BJ (cell line): ENCODE measurements at places on chromosomes 13 and 19.
A peak's percentile ranks its signal among the peaks of the same experiment; 100 is the strongest.

- DNase-seq, result no peak
These were observed 58.6 kb upstream of the WASF3 start for GRCh38 chr13:26498656-26499601.

- DNase-seq, result no peak
These were observed 6.5 kb downstream of the RAB11B start for GRCh38 chr19:8396563-8397203.

DNA sequence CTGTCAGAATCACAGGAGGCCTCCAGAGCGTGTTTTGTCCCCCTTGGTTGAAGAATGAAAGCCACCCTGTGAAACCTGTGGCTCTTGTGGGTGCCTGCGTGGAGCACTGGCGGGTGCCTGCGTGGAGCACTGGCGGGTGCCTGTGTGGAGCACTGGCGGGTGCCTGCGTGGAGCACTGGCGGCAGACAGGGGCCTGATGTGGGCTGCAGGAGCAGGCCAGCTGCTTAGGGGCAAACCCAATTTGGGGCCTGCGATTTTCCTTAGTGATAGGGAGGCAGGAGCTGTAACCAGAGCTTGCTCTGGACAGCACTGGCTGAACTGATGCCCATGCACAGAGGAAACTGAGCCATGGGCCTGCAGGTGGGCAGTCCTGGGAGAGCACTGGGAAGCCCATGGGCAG is 24.3 kb downstream of the ARHGEF7 start:
- no peak for DNase-seq

GRCh38 chr13:40345654-40346372 is 320.6 kb downstream of the FOXO1 start:
- DNase-seq, result no peak

GRCh38 chr19:51485960-51486660 is 7.8 kb downstream of the CEACAM18 start:
- DNase-seq, result no peak

GRCh38 chr19:44608391-44608821 is 5.0 kb upstream of the IGSF23 start:
- no peak for DNase-seq

GRCh38 chr19:49400029-49400428 is 12.0 kb downstream of the KASH5 start:
- no peak for DNase-seq

DNA sequence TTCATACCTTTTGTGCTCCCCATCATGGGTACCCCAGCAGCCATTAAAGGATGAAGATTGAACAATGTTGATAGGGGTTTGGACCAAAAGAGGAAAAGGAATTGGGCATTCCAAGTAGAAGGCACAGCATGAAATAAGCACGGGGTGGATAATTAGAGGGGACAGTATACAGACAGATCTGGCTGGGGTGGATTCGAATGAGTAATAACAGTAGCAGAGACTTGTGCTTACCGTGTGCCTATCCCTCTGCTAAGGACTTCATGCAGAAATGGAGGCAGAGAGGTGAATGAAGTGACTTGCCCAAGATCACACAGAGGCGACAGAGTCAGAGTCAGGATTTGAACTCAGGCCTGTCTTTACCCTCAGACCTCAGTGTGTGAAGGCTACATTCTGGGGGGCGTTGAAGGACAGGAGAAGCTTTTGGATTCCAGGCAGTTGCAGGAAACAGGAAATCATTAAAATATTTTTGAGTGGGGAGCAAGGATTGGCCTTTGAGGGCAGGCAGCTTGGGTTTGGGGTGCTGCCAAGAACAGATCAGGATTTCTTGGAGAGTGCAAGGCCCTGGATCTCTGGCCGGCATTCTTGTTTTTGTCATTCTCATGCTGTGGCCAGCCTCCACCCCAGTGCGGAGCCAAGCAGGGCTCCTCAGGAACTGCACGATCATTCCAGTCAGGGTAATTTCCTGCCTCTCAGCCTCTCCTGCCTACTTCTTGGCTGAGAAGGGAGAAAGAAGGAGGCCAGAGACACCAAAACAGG is 18.7 kb downstream of the PAF1 start:
- peak; percentile 89 for DNase-seq

GRCh38 chr13:112056284-112056727 is 10.6 kb upstream of the SOX1 start:
- no peak for DNase-seq

- no peak for DNase-seq
These were observed 14.5 kb upstream of the DCT start for GRCh38 chr13:94494026-94494425.

DNA sequence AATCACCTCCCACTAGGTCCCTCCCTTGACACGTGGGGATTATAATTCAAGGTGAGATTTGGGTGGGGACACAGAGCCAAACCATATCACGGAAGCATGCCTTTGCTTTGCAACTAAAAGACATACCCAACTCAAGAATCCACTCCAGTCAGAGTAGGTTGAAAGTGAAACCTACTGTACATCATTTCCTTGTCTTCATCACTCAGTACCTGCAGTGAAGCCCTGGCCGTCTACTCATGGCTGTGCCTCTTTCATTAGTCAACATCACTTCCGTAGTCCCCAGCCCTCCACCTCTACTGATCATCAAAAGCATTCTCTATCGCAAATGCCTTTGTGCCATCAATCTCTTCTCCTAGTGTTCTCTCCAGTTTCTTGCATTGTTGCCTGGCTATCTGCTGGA is 343.1 kb upstream of the ARGLU1 start:
- no peak for DNase-seq

DNA sequence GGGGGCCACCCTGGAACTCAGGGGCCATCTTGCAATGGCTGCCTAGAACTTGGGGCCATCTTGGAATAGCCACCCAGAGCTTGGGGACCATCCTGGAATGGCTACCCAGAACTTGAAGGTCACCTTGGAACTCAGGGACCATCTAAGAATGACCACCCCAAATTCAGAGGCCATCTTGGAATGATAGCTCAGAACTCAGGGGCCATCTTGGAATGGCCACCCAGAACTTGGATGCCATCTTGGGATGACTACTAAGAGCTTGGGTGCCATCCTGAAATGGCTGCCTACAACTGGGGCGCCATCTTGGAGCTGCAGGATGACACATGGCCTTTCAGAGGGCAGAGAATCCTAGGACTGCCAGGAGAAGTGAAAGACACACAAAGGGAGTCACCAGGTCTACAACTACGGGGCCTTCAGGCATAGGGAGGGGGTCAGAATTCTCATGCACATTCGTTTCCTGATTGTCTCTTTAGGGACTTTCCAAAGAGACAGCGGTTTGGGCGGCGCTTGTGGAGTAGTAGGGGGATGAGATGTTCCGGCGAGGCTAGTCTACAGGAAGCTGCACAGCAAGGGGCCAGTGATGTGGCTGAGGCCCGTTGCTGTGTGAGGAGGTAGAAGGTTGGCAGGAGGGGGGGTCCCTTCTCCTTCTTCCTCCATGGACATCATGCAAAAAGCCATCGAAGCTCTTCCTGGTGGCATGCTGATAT is 125.0 kb downstream of the IER2 start:
- no peak for DNase-seq

DNA sequence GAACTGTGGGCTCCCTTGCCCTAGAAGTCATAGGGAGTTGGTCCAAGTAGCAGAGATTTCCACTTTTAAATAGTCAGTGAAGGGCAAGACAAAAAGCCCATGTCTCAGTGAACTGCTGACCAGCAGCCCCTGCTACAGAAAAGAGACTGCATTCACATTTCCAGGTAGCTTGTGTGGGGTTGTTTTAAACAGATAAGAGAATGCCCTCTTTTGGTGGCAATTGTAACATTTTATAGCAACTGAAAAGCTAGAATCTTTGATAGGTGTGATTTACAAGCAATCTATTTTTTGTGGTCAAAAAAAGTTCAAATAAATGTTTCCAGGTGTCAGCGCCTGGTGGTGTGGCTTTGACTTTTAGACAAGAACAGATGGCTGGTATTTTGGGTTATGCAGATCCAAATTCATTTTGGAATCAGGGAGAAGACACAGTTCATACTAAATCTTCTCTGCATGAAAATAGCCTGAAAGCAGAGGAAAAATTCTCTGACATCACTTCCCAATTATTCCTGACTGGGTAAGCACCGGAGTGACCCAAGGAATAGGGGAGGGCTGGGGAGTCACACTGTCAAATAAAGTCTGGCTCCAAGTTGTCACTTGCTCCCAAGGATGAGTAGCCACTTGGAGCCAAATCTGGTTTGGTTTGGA is 26.2 kb upstream of the GPR12 start:
- no peak for DNase-seq

DNA sequence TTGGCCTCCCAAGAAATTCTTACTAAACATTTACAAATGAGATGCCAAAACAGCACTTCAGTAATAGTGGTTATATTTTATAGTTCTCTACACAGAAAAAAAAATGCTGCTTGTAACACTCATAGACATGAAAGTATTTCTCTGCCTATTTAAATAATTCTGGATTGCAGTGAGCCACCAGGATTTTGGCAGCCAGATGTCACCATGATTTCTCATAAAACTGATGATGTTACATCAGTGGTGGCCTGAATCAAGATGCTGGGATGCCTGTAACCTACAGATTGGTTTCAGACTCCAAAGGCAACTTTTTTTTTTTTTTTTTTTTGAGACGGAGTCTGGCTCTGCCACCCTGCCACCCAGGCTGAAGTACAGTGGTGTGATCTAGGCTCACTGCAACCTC is 2.7 kb upstream of the CAPS start:
- peak; percentile 44 for DNase-seq
